ENCODE measurements at places on chromosomes 6 and 20.
A peak's percentile ranks its signal among the peaks of the same experiment; 100 is the strongest.

DNA sequence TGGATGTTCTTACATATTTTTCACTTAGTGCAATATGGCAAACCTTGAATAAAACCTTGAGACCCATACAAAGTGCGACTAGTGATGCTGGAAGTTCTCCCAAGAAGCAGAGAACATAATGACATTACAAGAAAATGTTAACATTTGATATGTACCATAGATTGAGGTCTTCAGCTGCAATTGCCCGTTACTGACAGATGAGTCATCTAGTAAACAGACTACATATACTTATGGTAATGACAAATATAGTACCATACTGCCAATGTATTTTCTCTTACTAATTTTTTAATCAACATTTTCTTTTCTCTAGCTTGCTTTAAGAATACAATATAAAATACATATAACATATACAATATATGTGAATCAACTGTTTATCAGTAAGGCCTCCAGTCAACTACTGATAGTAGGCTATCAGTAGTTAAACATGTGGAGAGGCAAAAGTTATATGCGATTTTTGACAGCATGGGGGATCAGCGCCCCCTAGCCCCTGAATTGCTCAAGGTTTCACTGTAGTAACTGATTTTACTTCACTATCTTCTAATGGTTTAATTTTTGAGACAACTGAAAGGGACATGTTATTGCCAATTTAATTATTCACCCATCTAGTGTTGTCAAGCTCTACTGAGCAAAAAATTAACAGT, 166.7 kb upstream of the ADGRB3 start:
- DNase-seq = no peak

GRCh38 chr6:150430815-150431214, 62.0 kb downstream of the IYD start:
- no peak for DNase-seq

DNA sequence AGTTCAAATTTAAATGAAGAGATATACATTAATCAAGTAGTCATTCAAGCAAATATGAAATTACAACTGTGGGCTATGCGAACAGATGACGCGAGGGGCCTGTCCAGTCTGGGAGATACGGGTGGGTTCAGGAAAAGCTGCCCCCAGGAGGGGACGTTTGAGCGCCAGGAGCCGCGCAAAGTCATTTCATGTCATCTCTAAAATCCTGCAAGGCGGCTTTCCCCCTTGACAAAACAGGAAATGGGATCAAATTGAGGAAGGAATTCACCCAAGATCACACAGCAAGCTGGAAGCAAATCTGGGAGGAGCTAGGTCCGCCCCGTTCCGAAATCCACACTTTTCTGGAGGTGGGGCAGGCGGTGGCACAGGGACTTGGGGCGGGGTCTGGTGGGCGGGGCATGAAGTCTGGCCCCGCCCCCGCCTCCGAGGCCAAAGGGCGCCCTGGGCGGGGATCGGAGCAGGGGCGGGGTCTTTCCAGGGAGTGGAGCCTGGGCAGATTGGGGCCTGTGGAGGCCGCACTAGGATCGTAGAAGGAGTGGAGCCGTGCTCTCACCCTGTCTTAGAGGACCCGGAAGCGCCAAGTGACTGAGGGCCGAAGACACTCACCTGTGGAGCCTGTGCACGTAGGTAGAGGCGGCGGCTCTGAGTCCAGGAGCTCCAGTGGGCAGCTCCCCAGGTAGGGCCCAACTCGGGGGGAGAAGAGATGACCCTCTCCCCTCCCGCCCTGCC, at the start of gene LPIN3:
Gene LPIN3, plus strand, starts transcription at position 495 of the 729 bp plus-strand sequence. CDS start 4,983 bp downstream, outside the sequence.
- DNase-seq = peak; percentile 12

DNA sequence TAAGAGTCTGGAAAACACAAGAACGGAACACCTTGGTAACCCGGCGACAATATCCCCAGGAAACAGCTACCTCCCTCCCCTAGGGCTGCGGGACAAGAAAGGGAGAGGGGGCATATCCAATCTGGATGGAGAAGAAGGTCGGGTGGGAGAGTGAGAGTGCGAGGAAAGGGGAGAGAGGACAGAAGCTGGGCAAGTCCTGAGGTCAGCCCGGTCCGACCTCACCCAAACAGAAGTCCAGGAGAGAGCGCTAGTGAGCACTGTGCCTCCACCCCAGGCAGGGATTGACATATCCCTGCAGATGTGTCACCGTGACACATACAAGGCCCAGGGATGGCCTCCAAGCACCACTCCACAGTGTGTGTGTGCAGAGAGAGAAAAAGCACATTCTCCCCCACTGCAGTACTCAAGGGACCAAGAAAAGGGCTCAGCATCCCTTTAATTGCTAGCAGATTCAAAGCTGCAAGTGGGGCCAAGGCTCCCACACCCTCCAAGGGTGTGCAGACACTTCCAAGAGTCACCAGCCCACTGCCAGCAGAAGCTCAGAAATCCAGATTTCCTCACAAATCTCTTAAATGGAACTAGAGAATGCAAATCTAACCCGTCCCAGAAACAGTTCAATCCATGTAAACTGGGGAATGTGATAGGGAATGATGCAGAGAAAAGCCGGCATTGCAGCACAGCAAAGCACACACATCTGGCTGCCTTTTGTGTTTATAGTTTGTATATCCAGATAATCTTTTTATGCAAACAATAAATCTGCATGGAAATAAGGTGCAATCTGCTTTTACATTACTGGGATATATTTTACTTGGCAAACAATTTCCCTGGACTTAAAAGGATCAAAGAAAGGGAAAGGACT, 3.1 kb downstream of the PXDC1 start:
- no peak for DNase-seq

GRCh38 chr6:34671367-34671766, 25.2 kb downstream of the ILRUN start:
- no peak for DNase-seq

GRCh38 chr20:25309395-25310267, 61.7 kb downstream of the PYGB start:
- DNase-seq = no peak

- no peak for DNase-seq
These were observed 28.6 kb downstream of the C6orf89 start for GRCh38 chr6:36914227-36914794.

DNA sequence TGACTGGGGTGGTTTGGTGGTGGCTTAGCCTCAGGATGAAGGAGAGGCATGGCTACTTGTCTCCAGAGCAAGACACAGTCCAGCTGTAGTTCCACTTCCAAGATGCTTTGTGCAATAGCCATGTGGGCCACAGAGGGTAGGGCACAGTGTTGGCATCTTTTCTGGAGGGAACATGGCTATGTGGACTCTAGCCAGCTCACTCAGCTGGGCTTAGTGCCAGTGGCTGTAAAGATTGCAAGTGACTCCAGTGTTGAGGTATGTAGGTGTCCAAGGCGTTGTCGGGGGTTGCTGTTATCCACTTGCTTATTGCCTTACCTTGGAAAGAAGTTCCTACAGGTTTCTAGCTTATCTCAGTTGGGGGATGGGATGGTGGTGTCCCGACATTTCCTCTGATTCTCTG, 233.4 kb downstream of the CD109 start:
- DNase-seq = no peak

Data from stimulated activated CD4-positive, alpha-beta T cell treated with anti-CD3 and anti-CD28 coated beads, Interleukin-12 subunit alpha, Interleukin-12 subunit beta, amount 100 ng/mL, for 24 hours (primary cell).